ENCODE measurements at places on chromosomes 12 and 14. TPM values are rescaled to one million over a fixed set of nuclear protein-coding genes. Genes with fewer than 3 reads are reported as not detected.

The TEX22 gene
- 0.10 TPM for total RNA-seq

The MFAP5 gene
- not detected for total RNA-seq

The CACNA1C gene
- 0.10 TPM for total RNA-seq

The UNC79 gene
- total RNA-seq, result not detected

The TAS2R13 gene
- 0.94 TPM for total RNA-seq

The BICDL1 gene
- 60.9 TPM for total RNA-seq

The FLRT2 gene
- total RNA-seq, result under 0.01 TPM

The PLEKHA5 gene
- total RNA-seq, result 4.2 TPM

The RNASE2 gene
- 38.3 TPM for total RNA-seq

The P3H3 gene
- 2.6 TPM for total RNA-seq

The PIANP gene
- not detected for total RNA-seq

The REM2 gene
- total RNA-seq, result 2.1 TPM

The HHIPL1 gene
- total RNA-seq, result not detected

The SCN8A gene
- 0.21 TPM for total RNA-seq

The NTN4 gene
- total RNA-seq, result 0.31 TPM

The BIN2 gene
- total RNA-seq, result 211 TPM

The AVPR1A gene
- 1.9 TPM for total RNA-seq

The EP400 gene
- 20.5 TPM for total RNA-seq

The GPR68 gene
- total RNA-seq, result 1.7 TPM

The KRT74 gene
- 0.10 TPM for total RNA-seq

The OR6C74 gene
- not detected for total RNA-seq

The ZNF84 gene
- 26.0 TPM for total RNA-seq

The TAS2R42 gene
- not detected for total RNA-seq

The TOMM20L gene
- 1.9 TPM for total RNA-seq

All from mononuclear cell (primary cell).